Stimulated activated CD4-positive, alpha-beta T cell treated with anti-CD3 and anti-CD28 coated beads, Interleukin-12 subunit alpha, Interleukin-12 subunit beta, amount 100 ng/mL, for 48 hours (primary cell): ENCODE measurements at places on chromosomes 1 and 21.

- no peak for DNase-seq
Measured at GRCh38 chr1:169873582-169874199, 20.0 kb downstream of the SCYL3 start.

DNA sequence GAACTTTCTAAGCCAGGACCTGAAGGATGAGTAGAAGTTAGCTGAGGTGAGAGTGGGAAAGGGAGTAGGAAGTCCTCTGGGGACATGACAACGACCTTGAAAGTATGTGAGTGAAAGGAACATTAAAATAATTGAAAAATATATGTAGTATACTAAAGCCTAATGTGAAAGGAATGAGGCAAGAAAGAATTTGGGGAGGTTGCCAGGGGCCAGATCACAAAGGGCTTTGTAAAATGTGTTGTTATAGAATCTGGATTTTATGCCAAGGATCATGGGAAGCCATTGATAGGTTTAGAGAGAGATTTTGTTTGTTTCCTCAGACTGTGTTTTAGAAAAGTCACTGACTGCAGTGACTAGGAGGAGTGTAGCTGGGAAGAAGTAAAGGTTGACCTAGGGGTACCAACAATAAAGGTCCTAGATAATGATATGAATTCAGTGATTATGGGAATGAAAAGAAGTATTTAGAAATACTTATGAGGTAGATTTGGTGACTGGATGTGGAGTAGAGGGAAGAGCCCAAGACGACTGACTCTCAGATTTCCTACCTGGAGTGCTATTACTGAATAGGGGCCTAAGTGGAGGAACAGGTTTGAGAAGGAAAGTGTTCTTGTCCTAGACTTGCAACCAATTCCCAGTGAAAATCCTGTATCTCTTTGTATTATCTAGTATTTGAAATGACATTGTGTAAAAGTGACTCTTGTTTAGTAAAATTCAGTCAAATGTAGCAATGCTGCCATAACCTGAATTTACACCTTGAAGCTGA, 179.8 kb downstream of the PHTF1 start:
- DNase-seq = no peak

DNA sequence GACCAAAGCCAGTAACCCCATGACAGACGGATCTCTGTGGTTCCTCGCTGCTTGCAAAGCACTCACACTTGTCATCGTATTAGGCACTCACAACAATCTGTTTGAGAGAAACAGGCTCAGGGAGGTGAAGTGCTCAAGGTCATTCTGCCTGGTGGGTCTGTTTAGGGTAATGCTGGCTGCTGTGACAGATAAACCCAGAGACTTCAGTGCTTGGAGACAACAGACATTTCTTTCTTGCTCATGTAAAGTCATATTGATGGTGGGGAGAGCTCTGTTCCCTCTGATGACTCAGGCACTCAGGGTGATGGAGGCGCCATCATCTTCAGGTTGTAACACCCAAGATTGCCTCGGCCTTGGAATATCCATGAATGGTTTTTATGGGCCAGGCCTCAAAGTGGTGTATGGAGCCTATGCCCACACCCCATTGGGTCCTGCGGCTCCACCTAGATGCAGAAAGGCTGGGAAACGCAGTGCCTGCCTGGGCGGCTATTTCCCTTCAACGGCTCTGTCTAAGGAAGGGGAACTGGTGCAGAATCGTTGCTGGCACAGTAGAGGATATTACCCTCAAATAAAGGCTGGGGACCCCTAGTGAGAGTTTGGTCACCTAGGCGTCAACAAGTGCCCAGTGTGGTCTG, 71.6 kb upstream of the SELENON start:
- no peak for DNase-seq

GRCh38 chr1:53586765-53587164, 127.6 kb downstream of the DMRTB1 start:
- DNase-seq = no peak

DNA sequence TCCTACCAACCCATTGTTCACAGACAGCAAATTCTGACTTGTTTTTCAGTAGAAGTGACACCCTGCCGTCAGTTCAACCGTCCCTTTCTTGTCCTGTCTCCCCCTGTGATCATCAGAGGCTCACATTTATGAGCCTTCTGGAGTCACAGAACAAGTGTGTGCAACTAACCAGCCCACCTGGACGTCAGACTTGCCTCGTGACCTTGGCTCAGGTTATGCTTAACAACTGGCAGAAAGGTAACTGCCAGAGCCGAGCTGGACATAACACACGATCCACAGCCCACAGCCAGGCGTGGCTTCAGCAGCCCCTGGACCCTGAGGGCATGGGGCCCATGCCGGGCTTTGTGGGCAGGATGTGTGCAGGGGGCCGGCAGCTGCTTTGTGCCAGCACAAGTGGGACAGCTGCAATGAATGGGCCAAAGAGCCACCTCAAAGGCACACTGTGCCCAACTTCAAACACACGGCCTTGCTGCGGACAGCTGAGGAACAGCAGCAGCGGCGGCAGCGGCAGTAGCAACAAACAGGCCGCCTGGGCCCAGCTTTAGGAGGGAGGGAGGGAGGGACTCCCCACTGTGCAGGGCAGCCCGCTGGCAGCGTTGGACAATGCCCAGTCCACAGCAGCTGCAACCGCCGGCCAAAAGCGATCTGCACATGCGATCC, 103.9 kb downstream of the ZBTB18 start:
- DNase-seq = no peak

- no peak for DNase-seq
Measured at GRCh38 chr1:186476264-186477040, 15.5 kb upstream of the PDC start.

- no peak for DNase-seq
Measured at GRCh38 chr1:83102630-83103071, 896.3 kb downstream of the TTLL7 start.

- no peak for DNase-seq
Measured at GRCh38 chr1:212147581-212148033, 112.1 kb downstream of the DTL start.
